ENCODE measurements at places on chromosomes 4 and X.

DNA sequence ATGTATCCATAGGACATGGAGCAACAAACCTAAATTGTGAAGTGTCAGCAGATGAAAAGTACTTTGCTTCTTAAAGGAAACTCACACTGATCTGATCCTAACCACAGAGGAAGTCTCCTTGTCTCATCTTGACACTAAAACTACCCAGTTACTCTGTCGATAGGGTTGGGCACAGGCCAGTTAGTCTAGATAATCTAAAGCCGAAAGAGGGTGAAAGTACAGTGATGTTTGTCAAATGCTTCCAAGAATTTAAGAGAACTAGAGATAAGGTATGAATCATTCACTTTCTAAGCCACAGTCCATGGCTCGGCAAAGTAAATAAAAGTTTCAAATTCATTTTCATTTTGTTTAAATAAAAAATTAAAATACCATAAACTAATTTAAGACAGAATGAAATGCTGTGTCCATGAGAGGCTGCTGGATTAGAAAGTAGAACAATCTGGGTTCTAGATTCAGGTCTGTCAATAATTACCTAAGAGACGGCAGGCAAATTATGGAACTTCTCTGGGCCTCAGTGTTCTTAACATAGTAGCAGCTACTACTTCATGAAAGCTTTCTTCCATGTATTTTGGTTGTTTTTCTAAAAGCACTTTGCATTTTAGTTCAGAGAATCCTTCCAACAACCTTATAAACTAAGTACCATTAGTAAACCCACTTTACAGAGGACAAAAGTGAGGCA lies 176.7 kb downstream of the LDB2 start:
- DNase-seq = no peak

DNA sequence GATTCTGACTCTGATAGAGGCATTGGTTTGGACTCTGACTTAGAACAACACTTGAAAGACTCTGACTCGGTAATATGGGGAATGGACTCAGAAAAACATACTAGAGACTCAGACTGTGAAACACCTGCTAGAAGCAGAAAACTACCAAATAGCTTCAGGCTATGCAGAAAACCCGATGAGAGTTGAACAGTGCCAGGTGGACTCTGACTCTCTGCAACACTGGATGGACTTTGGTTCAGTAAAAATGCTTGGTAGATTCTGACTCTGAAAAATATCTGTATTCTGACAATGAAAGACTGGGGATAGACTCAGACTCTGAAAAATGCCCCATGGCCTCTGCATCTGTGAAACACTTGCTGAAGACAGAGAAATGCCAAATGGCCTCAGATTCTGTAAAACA lies 215.1 kb upstream of the HDX start:
- DNase-seq = no peak

DNA sequence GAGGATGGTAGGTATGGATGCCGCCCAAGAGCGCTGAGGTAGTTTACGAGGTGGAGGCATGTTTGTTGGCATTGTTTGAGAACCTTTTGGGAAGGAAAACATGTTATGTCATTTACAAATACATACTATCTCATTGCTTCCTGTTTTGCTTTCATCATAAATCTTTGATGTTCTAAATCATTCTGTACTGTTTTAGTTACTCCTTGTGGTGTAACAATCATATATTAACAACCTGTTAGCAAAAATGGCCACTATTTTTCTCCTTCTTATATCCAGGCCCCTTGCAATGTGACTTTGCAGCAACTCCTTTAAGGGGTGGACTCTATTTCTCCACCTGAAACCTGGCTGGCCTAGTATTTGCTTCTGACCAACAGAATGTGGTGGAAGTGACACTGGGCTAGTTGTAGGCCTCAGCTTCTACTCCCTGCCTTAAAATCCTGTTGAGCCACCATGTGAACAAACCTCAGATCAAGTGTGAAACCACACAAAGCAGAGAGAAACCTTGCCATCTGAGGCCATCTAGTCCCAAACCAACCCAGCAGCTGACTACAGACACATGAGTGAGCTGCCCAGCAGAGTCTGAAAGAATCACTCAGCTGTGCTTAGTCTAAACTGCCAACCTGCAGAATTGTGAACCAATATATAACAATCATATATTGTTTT lies 15.8 kb upstream of the CXorf38 start:
- no peak for DNase-seq

DNA sequence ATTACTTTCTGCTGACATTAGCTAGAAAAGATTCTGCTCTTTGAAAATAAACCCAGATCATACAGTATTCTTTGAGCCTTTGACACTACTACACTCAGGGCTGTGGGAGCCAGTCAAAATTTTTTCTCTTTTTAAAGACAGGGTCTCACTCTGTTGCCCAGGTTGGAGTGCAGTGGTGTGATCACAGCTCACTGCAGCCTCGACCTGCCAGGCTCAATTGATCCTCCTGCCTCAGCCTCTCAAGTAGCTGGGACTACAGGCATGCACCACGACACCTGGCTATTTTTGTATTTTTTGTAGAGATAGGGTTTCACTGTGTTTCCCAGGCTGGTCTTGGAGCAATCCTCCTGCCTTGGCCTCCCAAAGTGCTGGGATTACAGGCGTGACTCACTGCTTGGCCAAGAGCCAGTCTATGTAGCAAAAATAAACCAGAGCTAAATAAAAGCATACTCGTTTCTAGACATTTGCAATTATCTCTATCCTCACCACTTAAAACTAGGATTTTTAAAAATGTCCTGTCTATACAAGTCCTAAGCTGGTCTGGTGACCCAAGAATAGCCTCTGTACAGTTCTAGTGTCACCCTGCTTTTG lies 43.2 kb downstream of the AKAP4 start:
- no peak for DNase-seq
